ENCODE measurements at places on chromosomes 5 and 9.

DNA sequence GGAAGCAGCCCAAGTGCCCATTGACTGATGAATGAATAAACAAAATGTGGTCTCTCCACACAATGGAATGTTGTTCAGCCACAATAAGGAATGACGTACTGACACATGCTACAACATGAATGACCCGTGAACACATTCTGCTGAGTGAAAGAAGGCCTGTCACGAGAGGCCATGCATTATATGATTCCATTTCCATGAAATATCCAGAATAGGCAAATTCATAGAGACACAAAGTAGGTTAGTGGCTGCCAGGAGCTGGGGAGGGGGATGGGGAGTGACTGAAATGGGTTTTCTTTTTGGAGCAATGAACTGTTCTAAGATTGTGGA, 41.4 kb downstream of the BICD2 start:
- DNase-seq: no peak

GRCh38 chr9:33157960-33158842, 8.9 kb downstream of the B4GALT1 start:
- DNase-seq: no peak

- no peak for DNase-seq
Measured at GRCh38 chr9:20591223-20591622, 31.1 kb downstream of the MLLT3 start.

DNA sequence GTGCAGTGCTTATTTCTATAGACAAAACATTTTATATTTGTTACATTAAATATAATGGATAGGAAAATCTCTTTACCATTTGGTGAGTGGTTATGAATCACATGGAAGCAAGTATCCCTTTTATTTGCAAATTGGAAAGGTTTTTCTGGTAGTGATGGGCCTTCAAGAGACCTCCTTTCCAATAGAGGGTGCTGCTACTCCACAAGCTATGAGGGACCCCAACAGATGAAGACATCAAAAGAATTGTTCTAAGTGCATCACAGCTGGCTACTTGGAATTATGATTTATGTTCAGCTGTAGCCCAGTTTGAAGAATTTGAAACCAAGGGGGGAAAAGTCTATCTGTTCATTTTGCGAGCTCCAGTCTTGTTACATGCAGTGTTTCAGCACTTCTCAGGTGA, 493.7 kb upstream of the SGCD start:
- no peak for DNase-seq

DNA sequence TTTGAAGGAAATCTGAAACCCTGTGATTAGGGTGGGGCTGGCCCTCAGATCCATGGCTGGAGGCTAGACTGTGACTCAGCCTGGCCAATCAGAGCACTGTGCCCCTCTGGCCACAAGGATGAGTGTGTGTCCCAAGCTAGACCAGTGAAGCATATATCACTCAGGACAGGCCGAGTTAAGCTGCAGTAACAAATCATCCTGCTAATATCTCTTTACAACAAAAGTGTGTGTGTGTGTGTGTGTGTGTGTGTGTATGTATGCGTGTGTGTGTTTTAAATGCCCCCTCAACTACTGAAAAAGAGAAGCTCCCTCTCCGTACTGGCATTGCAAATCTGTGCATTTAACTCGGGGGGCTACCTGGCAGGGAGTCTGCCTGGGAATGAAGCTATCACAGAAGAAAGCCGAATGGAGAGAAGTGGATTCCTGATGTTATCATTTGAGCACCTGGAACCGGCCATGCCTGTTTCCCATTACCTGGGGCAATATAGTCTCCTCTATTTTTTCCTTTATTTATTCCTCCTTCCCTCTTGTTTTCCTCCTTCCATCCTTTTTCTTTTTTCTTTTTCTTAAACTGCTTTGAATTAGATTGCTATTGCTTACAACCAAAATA, 25.6 kb downstream of the STC2 start:
- DNase-seq: no peak

DNA sequence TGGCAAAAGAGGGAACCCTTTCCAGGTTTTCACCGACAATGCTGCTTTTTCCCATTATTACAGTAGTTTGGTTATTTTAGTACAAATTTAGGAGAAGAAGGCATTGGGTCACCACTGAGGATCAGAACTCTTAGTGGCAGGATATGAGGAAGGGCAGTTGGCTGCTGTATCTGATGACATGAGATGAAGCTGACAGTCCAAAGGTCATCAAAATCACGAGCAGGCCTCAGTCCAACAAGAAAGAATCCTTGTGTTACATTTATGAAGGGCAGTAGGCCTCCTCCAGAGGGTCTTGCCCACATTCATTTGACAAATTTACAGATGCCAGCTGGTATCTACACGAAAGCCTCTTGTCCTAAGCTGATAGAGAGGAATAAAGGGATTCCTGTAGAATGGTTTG, 49.5 kb upstream of the COL15A1 start:
- DNase-seq: no peak

DNA sequence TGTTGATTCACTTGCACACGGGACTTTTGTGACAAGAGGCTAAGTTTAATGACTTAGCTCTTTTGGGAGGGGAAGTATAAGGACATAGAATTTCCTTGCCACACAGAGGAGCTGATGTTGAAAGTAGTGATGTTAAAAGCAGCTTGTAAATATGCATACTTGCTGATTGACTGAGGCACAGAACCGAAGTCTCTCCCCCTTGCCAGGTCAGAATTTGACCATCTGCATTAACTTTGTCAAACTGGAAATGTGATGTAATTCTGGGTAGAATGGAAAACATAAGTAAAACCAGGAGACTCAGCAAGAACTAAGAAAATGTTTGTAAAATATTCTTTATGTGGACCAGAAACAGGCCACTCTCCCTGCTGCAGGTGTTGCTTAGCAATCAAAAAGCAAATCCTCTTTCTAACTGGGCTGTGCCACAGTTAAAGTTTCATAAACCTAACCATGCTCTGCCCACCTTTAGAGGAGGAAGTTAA, 284.2 kb downstream of the NR3C1 start:
- no peak for DNase-seq

DNA sequence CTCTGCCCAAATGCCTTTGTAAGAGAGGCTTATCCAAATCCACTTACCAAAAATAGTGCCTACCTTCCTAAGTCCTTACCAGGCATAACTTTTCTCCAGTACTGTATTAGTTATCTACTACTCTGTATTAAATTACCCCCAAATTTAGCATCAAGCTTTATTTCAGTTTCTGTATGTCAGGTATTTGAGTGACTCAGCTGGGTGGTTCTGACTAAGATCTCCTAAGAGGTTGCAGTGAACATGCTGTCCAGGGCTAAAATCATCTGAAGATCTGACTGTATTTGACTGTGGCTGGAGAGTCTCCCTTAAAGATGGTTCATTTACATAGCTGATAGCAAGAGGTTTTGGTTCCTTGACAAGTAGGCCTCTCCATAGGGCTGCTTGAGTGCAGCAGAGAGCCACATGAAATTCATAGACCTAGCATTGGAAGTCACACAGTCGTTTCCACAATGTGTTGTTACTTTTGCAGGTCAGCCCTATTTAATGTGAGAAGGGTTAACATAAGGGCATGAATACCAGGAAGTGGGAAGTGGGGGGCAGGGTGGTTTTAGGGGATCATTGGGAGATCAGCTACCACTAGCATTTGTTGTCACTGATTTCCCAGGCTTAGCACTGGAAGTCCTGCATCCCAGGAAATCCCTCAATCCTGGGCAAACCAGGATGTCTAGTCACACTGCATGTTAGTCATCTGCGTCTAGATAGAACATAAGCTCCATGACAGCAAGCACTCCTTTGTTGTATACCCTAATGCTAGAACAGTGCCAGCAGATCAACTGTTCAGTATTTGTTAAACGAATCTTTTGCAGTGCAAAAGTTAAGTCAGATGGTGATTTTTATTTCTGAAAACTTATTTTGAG, 2.0 kb upstream of the ZNF622 start:
- no peak for DNase-seq

- DNase-seq: no peak
Measured at GRCh38 chr9:75664597-75664996, 225.9 kb upstream of the PCSK5 start.

GRCh38 chr5:164300295-164300694, 794.9 kb downstream of the MAT2B start:
- no peak for DNase-seq

DNA sequence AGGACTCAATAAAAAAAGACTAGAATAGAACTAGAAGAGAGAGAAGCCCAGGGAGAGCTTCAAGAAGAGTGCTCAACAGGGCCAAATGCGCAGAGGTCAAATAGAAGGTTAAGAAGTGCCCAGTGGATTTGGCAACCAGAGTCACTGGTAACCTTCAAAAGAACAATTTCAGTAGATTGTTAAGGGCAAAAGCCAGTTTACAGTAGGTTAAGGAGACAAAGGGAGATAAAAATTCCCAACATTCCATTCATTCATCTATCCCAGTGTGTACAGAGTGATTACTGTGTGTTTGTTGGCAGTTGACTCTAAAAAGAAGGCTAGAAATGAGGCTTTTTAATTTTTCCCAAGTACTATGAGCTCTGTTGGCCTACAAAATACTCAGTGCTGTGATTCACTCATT, 69.4 kb downstream of the RIGI start:
- DNase-seq: no peak

DNA sequence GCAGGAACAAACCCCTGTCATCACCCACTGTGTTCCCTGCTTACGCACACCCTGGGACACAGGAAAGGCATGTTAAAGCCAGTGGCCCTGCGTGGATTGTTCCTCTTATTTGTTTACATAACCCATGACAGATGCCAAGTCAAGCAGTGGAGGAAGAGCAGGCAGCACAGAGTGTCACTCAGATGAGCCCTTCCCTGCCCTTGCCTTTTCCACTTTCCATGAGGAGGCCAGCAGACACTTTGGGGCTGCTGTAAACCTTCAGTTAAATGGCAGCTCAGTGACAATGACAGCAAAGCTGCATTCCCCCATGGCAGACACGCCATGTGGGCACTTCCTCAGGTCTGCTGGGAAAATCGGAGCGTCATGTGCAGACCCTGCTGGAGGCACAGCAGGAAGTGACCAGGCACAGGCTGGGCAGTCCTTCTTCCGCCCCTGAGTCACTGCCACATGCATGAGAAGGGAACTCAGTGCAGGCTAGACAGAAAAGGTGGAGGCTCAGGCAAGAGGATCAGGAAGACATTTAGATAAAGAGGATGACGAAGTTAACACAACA, 216.8 kb upstream of the PIK3R1 start:
- no peak for DNase-seq

- DNase-seq: no peak
Measured at GRCh38 chr5:39544941-39545340, 120.2 kb upstream of the DAB2 start.

DNA sequence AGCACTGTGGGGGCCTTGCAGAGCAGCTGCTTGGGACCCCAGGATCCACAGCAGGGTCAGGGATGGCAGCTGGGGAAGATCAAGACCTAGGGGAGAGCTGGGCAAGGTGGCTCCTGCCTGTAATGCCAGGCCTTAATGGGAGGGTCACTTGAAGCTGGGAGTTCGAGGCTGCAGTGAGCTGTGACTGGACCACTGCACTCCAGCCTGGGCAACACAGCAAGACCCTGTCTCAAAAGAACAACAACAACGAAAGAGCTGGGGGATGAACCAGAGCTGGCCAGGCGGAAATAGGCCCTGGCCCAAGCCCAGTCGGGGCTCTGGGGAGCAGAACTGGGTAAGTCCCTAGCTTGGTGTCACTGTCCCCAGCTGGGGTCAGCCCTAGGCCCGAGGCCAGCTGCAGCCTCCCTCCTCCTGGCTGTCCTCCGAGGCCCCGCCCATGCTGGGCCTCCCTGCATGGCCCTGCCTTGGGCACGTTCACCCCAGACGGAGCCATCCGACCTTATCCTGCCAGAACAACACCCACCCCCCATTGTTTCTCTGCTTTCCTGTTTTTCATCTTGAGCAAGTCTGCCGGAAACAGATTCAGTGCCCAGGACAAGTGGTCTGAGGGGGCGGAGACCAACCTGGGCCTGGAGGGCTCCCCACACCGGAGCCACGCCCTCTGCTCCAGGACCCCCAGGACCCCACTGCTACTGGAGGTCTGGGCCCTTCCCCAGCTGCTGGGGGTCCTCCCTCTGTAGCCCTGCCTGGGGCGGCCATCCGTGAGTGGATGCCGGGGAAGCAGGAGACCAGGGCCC, 1.9 kb downstream of the DIPK1B start:
- DNase-seq: no peak

GRCh38 chr5:174307656-174308271, 262.3 kb downstream of the NSG2 start:
- DNase-seq: no peak

DNA sequence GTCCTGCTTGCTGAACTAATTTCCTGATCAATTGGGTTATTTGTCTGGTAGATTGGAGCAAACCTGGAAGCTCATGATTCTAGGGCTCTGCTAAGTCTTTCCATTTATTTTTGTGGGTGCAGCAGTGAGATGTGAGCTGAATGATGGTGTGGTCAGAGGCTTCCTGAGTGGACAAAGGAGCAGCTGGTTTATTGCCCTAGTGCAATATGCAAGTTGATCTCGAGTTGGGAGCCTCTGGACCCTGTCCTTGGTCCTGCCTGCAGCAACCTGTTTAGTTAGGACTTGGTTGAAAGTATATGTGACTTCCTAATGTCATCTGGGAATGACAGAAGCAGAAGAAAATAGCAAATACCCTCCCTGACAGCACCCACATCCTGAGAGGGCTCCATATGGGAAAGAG, 4.2 kb upstream of the UNC5A start:
- DNase-seq: no peak

DNA sequence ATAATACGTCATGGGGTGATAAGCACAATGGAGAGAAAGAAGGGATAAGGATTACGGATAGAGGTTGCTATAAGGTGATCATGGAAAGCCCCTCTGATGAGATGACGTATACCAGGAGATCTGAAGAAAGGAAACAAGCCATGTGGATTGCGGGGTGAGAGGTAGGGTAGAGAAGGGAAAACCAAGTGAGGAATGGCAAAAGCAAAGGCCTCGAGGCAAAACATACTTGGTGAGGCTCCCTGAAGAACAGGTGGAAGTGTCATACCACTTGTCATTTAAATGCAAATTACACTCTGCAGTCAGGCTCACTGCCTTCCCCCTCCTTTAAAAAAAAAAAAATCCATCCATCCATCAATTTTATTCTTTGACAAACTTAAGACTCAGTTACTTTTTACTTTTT, 420.8 kb downstream of the RAB3C start:
- DNase-seq: no peak

GRCh38 chr5:17190799-17191391, 26.5 kb upstream of the BASP1 start:
- DNase-seq: no peak

DNA sequence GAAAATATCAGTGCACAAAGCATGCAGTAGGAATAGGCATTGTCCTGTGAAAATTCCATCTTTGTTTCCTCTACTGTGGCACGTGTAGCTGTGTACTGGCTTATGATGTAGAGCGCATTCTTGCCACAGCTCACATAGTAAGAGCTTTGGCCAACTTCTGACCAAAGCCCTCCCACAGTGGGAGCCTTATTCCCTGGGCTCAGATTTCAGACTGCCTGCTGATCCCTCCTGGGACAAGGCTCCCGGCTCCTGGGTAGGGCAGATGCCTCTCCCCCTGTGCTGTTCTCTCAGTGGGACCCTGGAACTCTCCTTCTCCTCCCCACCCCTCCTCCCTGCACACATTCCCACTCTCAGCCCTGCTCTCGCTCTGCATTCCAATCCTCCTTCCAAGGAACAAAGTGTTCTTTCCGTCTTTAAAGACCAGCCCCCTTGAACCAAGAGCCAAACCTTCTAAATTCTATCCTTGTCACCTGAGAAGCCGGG, 17.5 kb downstream of the LCP2 start:
- DNase-seq: no peak

All from stimulated activated CD8-positive, alpha-beta memory T cell treated with anti-CD3 and anti-CD28 coated beads, Interleukin-7, amount 100 ng/mL, for 24 hours (primary cell).